ENCODE measurements at places on chromosomes 2 and 18.

DNA sequence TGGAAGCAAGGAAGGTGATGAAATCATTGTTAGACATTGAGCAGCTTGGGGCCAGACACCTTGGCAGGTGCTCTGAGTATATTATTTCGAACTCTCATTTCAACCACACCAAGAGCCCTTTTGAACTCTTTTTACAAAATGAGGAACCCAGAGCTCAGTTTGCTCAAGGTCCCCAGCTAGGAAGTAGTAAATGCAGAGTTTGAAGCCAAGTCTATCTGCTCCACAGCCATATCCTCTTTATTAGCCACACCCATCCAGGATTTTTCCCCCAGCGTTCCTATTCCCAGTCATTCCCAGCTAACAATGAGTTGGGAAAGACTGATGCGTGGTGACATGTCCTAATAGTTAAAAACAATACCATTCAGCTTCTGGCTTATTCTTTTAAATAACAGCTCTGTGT lies 40.2 kb downstream of the SEMA4F start:
- no peak for DNase-seq

DNA sequence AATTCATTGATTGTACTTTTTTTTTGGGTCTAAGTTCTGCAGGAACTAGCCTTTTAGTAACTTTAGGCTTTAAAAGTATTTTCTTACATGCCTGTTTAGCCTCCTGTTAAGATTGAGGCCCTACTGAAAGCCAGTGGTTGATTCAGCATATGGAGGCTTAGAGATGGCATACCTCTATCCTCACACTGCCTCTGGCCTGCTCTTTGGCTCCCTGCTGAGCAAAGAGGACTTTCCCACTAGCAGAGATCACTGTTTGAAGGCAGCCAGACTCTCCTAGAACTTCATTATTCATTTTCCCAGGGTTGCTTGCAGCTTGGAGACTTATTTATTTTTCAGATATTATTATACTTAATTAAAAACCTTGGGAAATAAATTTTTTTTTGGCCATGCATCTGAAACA lies 405.6 kb upstream of the MEX3C start:
- no peak for DNase-seq

DNA sequence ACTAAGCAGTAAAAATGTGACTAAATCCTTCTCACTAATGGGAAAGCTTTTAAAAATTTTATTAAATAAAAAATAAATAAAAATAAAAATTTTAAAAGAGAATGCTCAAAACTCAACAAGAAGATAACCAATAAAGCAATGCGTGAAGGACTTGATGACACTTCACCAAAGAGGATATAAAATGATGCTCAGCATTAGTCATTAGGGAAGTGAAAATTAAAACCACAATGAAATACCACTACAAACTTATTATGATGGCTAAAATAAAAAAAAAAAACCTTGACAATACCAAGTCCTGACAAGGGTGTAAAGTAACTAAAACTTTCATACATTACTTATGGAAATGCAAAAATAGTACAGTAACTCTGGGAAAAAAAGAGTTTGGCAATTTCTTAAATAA lies 3.3 kb upstream of the WDR75 start:
- DNase-seq = no peak

GRCh38 chr18:70420146-70420898 lies 131.5 kb downstream of the SOCS6 start:
- peak; percentile 64 for DNase-seq

- no peak for DNase-seq
Observed at GRCh38 chr2:88190808-88191721, 20.9 kb downstream of the THNSL2 start.

DNA sequence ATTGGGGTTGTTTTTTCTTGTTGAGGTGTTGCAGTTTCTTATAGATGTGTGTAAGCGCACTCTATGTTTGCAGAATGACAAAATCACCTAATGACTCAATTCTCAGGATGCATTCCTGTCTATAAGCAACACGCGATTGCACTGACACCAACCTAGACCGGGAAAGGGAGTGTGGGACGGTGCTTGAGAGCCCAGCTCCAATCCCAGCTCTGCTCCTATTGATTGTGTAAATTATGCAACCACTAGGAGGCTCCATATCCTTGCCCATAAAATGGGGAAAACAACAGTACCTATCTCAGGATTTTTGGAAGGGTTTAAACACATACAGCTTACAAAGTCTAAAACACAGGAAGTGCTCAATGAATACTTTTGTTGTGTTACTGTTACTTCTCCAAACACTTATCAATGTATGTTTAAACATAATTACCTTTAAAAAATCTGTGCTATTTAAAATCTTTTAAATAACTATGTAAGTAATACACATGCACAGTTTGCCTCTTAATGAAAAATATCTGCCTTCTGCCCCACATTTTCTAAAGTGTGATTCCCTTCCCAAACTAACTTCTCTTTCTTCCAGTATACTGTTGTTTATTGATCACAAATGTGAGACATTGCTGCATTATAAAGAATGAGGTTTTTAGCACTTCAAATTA lies 132.5 kb downstream of the SPHKAP start:
- DNase-seq = peak; percentile 52

GRCh38 chr2:104025295-104025694 lies 828.6 kb upstream of the POU3F3 start:
- DNase-seq = no peak

DNA sequence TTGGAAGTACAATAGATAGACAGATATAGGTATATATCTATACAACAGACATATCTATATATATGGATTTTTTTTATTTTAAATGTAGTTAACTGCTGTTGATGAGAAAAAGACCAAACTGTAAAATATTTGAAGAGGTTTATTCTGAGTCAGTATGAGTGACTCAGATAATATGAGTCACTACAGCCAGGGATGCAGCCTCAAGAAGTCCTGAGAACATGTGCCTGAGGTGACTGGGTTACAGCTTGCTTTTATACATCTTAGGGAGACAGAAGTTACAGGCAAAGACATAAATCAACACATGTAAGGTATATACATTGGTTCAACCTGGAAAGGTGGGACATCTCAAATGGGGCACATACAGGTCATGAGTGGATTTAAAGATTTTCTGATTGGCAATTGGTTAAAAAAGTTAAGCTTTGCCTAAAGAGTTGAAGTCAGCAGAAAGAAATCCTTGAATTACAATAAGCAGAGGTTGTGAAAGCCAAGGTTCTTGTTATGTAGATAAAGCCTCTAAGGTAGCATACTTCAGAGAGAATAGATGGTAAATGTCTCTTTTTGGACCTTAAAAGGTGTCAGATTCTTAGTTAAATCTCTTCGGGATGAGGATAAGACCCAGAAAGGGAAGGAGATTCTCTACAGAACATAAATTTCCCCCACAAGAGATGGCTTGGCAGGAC lies 149.9 kb downstream of the RBM43 start:
- DNase-seq = peak; percentile 67

- DNase-seq = no peak
Observed at GRCh38 chr18:3715231-3716080, 265.5 kb downstream of the TGIF1 start.
